ENCODE measurements at places on chromosomes 13 and 19.

DNA sequence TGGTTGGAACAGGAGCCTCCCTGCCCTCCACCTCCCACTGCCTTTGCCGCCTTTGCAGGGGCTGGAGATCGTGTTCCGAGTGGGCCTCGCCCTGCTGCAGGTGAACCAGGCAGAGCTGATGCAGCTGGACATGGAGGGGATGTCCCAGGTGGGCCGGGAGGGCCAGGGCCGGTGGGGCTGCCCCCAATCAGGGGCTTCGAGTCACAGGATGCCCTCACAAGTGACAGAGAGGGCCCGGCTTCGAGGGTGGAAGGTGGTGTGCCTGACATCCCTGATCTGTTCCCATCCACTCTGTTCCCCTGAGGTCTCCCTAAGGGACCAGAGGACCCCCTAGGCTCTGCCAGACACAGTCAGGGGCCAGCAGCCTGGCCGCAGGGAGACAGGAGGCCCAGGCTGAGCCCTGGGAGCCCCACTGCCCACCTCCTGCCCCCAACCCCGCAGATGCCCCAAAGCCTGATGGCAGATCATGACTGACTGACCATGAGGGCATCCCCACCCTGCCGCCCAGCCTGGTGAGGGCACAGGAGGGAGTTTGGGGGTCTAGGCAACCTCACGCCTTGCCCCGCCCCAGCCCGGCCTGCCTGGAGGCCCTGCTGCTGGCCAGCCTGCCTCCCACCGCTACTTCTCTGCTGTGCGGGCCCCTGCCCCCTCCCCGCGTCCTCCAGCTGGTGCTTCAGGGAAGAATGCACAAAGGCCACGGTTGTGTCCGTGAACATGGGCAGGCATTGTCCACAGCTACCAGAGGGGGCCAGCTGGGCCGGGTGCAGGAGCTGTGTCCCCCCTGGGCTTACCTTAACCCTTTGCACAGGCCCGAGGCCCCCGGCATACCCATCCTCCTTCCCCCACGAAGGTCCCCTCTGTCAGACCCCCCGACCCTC is 21.8 kb downstream of the EVI5L start:
- DNase-seq: no peak

DNA sequence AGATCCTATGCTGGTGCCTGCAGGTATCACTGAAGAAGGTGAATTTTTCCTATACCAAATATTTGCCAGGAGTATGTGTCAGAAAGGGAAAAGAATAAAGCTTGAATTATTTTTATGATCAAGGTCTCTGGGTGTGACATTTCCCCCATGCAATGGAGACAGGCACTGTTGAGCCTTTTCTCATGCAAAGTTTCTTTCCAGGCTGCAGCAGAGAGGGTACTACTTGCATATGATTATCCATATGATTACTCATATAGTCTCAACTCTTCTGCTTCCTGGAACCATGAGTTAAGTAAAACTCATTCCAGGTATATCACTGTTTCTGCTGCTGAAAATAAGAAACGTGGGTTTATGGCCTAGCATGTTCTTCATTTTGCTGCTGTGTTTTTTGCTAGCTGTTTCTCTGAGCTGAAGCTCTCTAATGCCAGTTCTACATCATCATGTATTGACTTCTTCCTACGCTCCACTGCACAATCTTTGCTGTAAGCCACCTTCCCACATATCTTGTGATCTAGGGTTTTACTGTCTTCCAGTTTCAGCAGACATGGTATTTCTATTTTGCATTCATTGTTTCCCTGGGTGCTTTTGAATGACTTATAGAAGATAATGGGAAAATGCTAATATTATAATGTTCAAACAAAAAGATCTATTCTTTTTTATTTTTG is 278.7 kb upstream of the GPC6 start:
- DNase-seq: no peak

DNA sequence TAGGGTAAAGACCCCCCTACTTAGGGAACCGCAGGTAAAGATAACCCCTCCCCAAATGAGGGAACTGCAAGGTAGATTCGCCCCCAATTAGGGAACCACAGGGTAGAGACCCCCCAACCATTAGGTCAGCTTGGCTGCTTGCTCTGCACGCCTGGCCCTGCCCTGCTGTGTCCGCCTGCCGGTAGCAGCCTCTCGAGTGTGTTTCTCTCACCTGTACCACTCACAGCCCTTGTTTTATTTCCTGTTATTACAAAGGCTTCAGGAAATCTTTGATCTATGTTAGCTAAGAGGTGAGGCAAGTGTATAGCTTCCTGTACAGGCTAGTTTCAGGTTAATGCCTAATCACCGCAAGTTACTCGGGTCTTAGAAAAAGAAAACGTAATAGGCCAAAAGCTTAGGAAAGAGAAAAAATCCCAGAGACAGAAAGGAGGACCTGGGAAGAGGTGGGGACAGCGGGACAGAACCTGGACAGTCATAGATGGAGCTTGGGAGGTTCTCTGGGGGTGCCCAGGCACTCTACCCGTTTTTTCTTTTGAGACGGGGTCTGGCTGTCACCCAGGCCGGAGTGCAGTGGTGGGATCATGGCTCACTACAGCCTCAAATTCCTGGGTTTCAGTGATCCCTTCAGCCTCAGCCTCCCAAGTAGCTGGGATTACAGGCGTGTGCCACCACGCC is 23.1 kb upstream of the EIF3G start:
- no peak for DNase-seq

DNA sequence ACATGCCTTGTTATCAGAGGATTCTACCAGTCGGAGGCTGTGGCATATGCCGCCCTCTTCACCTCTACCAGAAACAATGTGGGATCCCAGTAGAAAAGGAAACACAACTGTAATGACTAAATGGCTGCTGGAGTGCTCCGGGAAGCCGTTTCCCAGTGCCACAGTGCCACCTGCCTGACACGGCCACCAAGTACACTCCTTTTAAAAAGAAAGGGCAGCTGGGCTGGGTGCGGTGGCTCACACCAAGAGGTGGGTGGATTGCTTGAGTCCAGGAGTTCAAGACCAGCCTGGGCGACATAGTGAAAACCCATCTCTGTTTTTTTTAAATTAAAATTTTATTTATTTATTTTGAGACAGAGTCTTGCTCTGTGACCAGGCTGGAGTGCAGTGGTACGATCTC is 67.3 kb downstream of the TRPM4 start:
- DNase-seq: no peak

GRCh38 chr13:49219647-49220035 is 497 bp upstream of the MLNR start:
- no peak for DNase-seq

- DNase-seq: peak; percentile 20
Observed at GRCh38 chr19:10695401-10696398, 5.5 kb upstream of the QTRT1 start.

DNA sequence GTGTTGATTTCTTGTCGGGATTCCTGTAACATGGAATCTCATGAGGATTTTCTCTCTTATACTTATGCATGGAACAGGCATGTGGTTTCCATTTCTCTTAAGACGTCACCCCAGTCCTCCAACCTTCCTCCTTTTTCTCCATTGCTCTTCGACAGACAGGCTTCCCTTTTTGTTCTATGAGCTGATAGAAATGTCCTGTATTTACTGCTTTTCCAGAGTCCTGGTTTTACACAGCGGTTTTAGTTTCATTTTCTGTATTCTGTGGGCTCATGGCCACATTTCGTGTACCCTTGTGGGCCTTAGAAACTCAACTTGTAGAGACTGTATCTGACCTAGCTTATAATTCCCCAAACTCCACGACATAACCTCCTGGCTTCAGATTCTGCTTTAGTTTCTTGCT is 113.1 kb downstream of the PAN3 start:
- DNase-seq: no peak

GRCh38 chr13:69092615-69093322 is 1014.9 kb upstream of the ATXN8OS start:
- DNase-seq: no peak

GRCh38 chr13:94710065-94710781 is 2.1 kb downstream of the SOX21 start:
- DNase-seq: no peak

DNA sequence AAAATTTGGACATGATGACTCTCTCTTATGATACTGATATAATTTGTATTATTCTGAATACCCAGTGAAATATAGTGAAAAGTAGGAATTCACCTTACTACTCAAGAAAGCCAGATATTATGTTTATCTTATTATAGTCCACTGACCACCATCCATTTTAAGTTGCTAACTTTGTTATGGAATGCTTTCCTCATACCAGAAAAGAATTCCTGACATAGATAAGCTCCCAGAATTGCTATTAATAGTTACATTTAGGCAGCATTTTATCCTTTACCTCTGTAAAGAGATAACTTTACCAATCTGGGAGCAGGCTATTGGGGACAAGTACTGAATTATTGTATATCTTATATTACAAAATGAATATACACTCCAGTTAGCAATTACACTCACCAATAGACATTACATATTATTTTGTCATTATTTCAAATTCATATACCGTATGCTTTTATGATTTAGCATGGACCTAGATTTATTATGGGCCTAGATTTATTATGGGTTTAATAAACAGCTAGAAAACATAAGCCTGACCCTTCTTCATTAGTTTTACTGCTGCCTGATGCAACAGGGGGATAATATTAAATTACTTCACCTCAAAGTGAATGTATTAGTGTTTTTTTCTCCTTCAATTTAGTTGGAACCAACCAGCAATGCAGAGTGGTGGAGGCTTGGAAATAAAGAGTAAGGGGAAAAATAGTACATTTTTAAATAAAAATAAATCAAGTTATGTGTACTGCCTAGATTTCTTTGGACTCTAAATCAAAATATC is 1886.1 kb downstream of the PCDH9 start:
- DNase-seq: no peak

DNA sequence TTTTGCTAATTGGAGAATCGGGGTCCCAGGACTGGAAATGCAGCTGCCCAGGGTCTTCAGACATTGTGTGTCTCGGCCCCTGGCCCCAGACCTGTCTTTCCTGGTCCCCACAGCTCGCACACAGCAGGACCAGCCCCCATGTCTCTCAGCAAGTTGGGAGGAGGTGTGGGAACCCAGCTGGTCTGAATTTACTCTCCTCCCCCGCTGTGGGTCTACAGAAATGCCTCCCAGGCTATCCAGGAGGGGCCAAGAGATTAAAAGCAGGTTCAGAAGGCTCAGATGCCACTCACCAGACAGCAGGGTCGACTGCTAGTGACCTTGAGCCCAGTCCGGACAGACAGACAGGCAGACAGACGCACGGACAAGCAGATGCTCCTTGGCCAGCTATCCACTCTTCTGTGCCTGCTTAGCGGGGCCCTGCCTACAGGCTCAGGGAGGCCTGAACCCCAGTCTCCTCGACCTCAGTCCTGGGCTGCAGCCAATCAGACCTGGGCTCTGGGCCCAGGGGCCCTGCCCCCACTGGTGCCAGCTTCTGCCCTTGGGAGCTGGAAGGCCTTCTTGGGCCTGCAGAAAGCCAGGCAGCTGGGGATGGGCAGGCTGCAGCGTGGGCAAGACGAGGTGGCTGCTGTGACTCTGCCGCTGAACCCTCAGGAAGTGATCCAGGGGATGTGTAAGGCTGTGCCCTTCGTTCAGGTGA is at the start of gene DAND5:
Gene DAND5 (plus strand): TSS at position 285 of the 697 bp plus-strand sequence. CDS start 85 bp downstream, at position 370.
- DNase-seq: no peak

GRCh38 chr19:23002690-23003422 is at the start of gene ZNF728:
Gene ZNF728, minus strand, starts transcription at chr19:23003176. Its CDS starts 146 bp downstream, at chr19:23003030.
- DNase-seq: no peak

DNA sequence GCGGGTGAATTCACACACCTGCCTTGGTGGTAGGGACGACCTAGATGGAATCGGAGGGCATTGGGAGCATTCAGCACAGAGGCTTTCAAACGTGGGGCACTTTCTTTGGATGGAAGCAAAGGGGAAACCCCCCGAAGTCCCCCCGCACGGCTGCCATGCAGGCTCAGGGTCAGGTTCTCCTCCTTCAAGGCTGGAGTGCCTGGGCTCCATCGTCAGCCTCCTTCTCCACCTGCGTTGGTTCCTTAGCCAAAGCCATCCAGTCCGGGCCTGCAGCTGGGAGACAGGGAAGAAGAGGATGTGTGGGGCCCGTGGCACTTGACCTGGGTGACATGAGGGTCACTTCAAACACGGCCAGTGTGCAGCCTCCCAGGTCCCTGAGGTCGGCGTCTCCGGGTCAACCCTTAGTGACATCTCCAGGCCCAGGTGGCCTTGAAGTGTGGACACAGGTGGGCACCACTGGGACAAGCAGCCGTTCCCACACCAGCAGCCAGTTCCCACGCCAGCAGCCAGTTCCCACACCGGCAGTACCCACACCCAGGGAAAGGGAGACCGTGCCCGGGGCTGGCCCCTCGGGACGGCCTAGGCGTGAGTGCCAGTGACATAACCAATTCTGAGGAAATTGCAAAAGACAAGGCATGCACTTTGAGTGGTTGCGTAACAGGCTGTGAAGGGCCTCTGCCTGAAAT is 116.0 kb downstream of the SOX1 start:
- no peak for DNase-seq

- DNase-seq: no peak
Observed at GRCh38 chr19:38766276-38767047, 6.9 kb downstream of the LGALS7 start.

DNA sequence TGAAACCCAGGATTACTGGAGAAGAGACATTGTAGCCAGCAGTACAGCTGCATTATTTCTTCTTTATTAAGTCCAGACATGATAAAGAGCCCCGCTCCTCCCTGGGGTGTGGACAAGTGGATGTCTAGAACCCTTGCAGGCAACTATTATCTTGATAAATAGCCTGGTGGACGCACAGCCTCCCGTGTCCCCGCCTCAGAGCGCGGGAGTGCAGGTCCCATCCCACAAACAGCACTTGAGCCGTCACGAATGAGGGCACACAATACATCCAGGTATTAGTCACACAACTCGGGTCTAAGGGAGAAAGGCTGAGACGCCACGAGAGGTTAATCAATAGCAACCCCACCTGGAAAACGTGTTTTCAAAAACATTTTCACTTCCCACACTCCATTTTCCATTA is 213.2 kb upstream of the SOX1 start:
- peak; percentile 99 for DNase-seq

DNA sequence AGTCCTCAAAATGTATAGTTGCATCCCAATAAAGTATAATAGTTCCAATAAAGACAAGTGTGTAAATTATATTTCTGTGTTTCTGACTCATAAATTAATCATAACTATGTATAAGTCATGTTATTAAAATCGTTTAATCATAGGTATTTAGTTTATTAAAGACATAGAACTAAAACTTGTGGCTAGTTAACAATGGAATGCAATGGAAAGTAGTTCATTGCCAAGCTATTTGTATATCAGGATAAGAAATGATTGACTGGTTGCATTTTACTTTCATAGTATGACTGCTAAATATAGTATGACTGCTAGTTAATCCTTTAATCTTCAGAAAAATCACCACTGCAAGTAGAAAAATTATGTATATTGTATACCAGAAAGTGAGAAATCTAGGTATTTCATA is 16.9 kb downstream of the COG3 start:
- no peak for DNase-seq

- DNase-seq: no peak
Observed at GRCh38 chr13:94950303-94950702, 238.0 kb upstream of the SOX21 start.

DNA sequence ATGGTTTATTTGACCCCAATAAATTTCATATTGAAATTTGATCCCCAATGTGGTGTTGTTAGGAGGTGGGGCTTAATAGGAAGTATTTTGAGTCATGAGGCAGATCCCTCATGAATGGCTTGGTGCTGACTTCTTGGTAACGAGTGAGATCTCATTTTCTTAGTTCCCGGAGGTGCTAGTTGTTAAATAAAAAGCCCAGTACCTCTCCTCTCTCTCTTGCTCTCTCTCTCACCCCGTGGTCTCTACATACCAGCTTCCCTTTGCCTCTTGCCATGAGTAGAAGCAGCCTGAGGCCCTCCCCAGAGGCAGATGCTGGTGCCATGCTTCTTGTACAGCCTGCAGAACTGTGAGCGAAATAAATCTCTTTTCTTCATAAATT is 39.4 kb upstream of the KATNAL1 start:
- DNase-seq: no peak

- DNase-seq: no peak
Observed at GRCh38 chr19:10173527-10173926, 21.2 kb downstream of the DNMT1 start.

All from NCI-H187 treated with DMSO at 0.1 percent for 48 hours (cell line).